GM23248 (cell line): ENCODE measurements at places on chromosomes 3 and 15. TPM values are rescaled to one million over a fixed set of nuclear protein-coding genes. Genes with fewer than 3 reads are reported as not detected.

HGD gene
- total RNA-seq: not detected in 2 replicates

RPL4 gene
- 3,244 and 3,721 TPM in 2 replicates for total RNA-seq

ADAMTSL3 gene
- not detected in 2 replicates for total RNA-seq

DNA sequence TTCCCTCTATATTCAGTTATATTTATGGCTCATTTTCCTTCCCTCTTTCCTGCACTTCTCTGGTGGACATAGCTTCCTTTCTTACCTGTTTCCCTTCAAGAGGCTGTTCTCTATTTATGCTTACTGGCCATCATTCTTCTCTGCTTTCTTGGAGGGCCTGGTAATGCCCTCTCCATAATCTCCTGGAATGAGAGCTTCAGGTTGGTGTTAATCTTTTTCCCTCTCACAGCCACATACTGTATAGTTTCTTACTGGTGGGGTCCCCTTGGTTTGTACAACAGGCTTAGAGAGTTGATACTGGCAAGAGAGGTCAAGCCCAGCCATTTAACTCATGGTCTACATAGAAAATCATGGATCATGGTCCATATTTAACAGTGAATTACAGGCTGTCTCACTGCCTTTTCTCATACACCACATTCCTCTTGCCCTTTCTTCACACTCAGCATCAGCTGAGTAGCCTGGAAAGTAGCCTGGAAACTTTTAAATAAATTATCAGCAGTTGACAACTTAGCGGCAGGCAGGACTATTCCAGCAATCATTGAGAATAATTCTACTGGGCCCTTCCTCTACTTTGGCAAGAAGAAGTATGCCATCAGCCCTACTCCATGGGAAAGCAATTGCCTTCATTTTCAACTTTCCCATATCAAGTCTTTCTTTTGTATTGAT, 38.0 kb upstream of the DPH6 start:
- DNase-seq: peak; percentile 4

FANCD2 gene
- 6.1 and 7.0 TPM in 2 replicates for total RNA-seq

- peak; percentile 73 for DNase-seq
Measured at GRCh38 chr3:173913397-173913796, 515.9 kb downstream of the NLGN1 start.

STX19 gene
- not detected in 2 replicates for total RNA-seq

DNA sequence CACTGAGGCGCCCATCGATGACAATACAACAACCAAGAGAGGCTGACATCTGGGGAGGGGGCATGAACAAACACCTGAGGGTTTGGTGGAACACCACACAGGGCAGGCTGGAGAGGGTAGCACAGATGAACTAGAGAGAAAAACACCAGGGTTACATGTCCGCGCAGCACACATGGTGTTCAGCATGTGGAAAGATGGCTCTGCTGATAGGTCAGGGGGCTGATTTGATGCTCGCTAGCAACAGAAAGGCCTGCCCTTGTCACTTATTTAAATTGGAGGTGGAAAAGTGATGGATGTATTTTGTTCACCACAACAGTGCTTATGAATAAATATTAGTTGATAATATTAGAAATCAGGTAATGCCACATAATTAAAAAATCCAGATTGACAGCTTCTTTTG, 67.5 kb downstream of the FRMD4B start:
- DNase-seq: no peak

WDR93 gene
- not detected in 2 replicates for total RNA-seq

MCF2L2 gene
- not detected in 2 replicates for total RNA-seq

- no peak for DNase-seq
Measured at GRCh38 chr3:29775340-29775739, 494.5 kb downstream of the RBMS3 start.

DNA sequence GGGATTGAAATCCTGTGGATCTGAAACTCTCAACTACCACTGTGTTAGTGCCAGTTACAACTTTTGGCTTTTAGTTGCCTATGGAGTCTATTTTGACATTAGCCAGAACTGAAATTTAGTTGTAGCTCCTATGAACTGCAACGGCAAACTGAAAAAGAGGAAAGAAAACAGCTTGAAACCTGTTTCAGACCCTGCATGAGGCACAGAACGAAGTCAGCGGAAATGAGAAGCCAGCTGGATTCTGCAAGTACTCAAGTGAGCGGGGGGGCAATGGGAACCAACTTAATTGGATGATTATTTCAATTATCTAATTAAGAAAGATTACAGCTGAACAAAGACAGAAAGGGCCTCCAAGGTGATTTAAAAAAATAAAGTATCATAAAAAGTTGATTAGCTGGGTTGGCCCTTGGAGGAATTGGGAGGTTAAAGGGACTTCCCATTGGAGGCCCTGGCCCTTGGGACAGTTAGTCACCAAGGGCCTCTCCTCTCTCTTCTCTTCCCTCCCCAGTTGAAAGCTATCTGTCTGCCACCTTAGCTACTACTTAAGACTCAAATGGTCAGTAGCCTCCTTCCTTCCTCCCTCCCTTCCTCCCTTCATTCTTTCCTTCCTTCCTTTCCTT, 352.1 kb downstream of the SHQ1 start:
- no peak for DNase-seq

SPTBN5 gene
- 0.11 and 0.25 TPM in 2 replicates for total RNA-seq
